ENCODE measurements at places on chromosomes 4 and X.

GRCh38 chrX:25858273-25858880 is 279.8 kb upstream of the MAGEB18 start:
- no peaks in the 10 kb centered on the region for H3K36me3 ChIP-seq
- H3K4me1 ChIP-seq: no peaks in the 10 kb centered on the region
- DNase-seq: no peak
- no peak overlapping the region for H3K27ac ChIP-seq
- no peaks in the 10 kb centered on the region for H3K27me3 ChIP-seq

GRCh38 chr4:124863040-124863545 is 150.6 kb upstream of the ANKRD50 start:
- H3K4me3 ChIP-seq: no peak overlapping the region
- no peak for DNase-seq
- H3K27me3 ChIP-seq: no peaks in the 10 kb centered on the region
- no peak overlapping the region for H3K27ac ChIP-seq

DNA sequence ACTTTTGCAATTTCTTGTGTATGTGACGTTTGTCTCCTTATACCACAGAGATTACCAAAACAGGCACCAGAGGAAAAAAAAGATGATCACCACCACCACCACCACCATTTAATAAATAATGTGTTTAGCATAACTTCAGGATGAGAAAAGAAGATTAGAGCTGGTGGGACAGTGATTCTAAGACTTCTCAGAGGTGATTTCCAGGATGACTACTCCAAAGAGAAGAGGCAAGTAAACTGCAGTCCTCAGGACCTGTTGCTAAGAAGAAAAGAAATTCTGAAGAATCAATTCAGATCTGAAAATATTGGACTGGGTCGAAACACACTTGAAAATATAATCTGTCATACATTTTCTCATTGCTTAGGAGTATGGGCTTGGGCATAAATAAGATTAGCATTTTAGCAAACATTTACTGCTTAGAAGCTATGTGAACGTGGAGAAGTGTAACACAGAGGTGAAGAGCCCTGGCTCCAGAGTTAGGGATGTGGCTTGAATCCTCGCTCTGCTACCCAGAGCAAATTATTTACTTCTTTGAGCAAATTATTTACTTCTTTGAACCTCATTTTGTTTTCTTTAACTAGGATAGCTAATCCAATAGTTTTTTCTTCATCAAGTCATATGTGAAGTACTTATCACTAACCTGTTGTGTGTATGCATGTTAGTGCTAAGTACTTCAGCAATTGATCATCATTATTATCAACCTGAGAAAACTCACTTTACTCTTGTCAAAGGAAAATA is 10.5 kb upstream of the YTHDC1 start:
- H3K27ac ChIP-seq: peak overlapping the region; percentile 35
- no peak for DNase-seq
- H3K4me1 ChIP-seq: peaks cover 13% of the 10 kb centered on the region

DNA sequence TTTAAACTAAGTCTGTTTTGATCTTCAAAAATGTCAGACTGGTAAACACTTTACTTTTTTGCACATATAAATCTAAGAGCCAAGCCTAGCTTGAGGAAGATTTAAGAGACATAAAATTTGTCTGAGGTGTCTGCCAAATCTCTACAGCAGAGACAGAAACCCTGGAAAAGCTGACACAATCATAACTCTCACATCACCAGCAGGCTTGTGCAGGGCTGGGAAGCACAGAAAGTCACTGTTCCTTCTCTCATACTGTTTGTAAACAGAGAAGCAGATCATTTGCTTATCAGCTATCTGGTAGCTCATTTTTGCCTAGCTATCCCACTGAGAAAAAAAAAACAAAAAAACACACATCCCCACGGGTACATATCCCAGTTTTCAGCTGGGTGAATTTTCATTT is 7.0 kb downstream of the ENOX2 start:
- peaks cover 11% of the 10 kb centered on the region for H3K27me3 ChIP-seq
- DNase-seq: no peak
- H3K4me3 ChIP-seq: no peak overlapping the region
- no peaks in the 10 kb centered on the region for H3K4me1 ChIP-seq
- H3K36me3 ChIP-seq: no peaks in the 10 kb centered on the region
- no peak overlapping the region for H3K27ac ChIP-seq

DNA sequence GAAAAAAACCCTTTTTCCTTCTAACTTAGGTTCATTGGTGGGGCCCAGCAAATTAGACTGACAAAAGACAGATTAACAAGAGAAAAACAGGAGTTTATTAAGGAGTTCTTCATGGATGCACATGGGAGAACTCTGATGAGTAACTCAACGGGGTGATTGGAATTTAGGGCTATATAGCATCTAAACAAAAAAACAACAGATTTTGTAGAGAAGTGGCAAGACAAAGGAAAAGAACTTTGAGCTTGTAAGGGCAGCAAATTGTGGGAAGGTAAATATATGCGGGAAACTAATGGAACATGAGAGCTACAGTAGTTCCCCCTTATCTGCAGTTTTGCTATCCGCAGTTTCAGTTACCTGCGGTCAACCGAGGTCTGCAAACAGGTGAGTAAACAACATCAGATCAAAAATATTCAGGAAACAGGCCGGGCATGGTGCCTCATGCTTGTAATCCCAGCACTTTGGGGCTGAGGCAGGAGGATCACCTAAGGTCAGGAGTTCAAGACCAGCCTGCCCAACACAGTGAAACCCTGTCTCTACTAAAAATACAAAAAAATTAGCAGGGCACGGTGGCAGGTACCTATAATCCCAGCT is 573.6 kb downstream of the ADGRL3 start:
- DNase-seq: no peak
- H3K4me3 ChIP-seq: no peak overlapping the region
- no peaks in the 10 kb centered on the region for H3K36me3 ChIP-seq
- no peaks in the 10 kb centered on the region for H3K4me1 ChIP-seq
- no peaks in the 10 kb centered on the region for H3K27me3 ChIP-seq
- H3K27ac ChIP-seq: no peak overlapping the region

- no peaks in the 10 kb centered on the region for H3K36me3 ChIP-seq
- H3K4me1 ChIP-seq: peaks cover 14% of the 10 kb centered on the region
- peaks cover 52% of the 10 kb centered on the region for H3K27me3 ChIP-seq
- DNase-seq: no peak
- no peak overlapping the region for H3K27ac ChIP-seq
Measured at GRCh38 chr4:107828315-107829090, 3.8 kb downstream of the SGMS2 start.

DNA sequence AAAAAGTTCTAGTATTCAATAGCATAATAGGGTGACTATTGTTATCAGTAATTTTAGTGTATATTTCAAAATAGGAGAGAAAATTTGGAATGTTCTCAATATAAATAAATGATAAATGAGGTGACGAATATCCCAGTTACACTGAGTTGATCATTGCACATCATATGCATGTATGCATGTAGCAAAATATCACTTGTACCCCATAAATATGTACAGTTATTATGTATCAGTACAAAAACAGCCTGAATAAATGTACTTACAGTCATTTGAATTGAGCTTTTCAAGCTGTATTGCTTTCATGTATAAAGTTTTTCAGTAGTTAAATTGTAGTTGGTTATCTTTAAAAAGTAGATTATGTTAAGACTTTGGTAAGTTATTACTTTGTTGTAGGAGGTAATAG is 12.6 kb downstream of the CISD2 start:
- no peaks in the 10 kb centered on the region for H3K27me3 ChIP-seq
- H3K4me1 ChIP-seq: peaks cover 18% of the 10 kb centered on the region
- no peak overlapping the region for H3K4me3 ChIP-seq
- no peak for DNase-seq

GRCh38 chrX:154698630-154699248 is 45.4 kb upstream of the CTAG2 start:
- H3K27me3 ChIP-seq: no peaks in the 10 kb centered on the region
- peaks cover 15% of the 10 kb centered on the region for H3K4me1 ChIP-seq
- no peaks in the 10 kb centered on the region for H3K36me3 ChIP-seq
- DNase-seq: no peak
- no peak overlapping the region for H3K27ac ChIP-seq
